Stimulated activated CD8-positive, alpha-beta memory T cell treated with anti-CD3 and anti-CD28 coated beads, Interleukin-2, amount 100 ng/mL, for 1 hour (primary cell): ENCODE measurements at places on chromosomes 5 and 9.

DNA sequence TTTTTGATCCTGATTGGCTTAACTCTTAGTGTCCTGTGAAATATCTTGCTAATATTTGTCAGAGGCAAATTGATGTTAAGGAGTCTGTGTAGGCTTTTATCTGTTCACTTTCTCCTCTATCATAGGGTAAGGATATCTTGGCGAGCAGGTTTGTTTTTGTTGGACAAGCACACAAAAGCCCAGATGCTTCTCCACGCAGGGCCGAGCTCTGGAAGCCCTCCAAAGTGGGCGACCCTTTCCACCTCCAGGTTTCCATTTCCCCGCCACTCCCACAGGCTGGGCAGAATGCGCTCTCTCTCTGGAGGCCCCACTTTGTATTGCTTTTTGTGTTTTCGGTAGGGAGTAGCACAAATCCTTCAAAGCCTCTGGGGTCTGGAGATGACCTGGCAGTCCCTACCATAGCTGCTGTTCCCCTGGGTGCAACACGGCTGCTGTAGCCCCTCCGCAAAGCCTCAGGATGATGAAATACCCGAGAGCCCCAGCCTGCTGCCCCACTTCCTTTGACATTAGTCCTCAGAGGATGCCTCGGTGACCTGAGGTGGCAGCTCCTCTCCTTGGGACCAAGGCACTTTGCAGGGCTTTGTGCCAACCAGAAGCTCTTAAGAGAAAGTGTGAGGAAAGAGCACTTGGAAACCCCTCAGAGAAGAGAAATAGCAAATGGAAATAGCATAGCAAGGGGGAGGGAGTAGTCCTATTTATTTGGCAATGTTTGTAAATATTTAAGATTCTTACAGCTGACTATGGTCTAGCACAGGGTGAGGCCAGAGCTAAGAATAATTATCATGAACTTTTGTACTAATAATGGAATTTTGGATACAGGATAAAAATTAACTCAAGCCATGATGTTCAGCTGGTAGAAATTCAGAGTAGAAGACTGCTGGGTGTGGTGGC is 122.8 kb downstream of the ARHGEF28 start:
- no peak for DNase-seq

DNA sequence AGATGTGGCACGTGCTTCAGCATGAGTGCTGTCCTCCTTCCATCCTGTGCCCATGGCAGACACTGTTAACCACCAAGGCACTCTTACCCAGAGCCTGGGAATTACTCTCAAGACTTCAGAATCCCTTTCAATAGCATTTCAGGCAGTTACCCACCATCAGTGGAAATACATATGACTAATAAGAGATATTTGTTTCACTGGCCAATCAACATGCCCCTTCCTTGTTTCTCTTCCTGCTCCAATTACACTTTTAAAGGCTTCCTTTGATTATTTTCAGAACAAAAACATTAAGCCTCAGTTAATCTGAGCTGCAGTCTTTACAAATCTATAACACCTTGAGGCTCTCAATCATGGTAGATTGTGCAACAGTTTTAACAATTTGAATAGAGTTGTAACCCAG is 70.8 kb downstream of the PRELID2 start:
- no peak for DNase-seq

DNA sequence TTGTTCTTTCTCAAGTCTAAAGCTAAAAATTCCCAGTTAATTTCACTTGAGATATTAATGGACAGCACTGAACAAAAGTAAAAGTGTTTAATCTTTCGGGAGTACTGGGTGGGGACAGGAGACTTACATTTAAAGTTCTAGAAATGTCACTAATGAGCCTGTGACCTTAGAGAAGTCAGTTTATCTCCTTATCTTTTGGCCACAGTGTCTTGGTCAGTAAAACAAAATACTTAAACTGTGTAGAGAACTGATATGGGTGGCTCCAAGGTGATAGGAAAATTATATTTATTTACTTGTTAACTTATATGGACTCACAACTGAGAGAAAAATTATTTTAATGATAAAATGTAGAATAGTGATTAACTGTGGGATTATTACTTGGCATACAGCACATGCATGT is 8.9 kb downstream of the IPO11 start:
- DNase-seq, result no peak

DNA sequence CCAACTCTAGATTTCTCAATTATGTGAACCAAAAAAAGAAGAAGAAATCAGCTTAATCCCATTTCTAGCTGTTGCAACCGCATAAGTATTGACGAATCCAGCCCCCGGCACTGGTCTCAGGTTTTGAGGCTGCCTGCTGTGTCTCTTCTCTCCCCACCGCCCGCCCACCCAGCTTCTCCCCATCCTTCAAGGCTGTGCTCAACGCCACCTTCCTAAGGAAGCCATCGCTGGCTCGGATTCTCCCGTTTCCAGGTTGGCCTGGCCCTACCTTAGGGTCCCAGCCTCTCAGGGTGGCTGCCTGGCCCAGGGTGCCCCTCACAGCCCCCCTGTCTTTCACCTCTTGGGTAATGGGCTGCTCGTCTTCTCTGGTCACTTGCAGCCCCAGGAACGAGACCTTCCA is 77.8 kb downstream of the HRH2 start:
- DNase-seq, result no peak

GRCh38 chr5:125411744-125412560 is 665.5 kb upstream of the ZNF608 start:
- DNase-seq, result no peak

- DNase-seq, result no peak
Observed at GRCh38 chr5:52132053-52132452, 655.7 kb upstream of the ITGA1 start.

GRCh38 chr5:160926428-160926827 is 74.4 kb upstream of the ATP10B start:
- no peak for DNase-seq

DNA sequence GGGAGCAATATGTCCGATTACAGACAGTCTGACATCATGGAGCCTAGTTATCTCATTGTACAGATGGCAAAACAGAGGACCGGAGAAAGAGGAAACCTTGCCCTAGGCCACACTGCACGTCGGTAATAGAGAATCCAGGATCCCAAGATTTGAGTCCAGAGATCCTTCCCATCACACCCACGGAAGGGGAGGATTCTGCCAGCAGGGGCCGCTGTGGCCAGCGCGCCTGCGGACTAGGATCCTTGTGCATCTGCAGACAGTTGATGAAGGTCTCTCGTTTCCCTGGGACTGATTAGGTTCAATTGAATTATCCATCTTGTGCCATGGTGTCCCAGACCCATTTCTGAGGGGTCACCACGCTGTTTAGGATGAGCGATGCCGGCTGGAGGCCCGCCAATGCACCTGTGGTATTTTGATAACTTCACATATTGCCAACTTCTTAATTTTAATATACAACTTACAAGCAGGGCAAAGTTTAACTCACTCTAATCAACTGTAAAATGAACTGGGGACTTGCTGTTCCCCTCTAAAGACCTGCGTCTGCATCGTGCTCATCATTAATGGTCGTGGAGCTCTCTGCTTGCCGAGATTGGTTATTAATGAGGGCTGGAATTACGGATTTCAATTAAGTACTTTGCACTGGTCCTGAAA is 592.7 kb upstream of the BRINP1 start:
- no peak for DNase-seq
